ENCODE measurements at places on chromosomes 5 and 9.

- no peak for DNase-seq
These were observed 154.2 kb downstream of the GAPVD1 start for GRCh38 chr9:125415583-125416460.

- DNase-seq: no peak
These were observed 708.7 kb downstream of the CDH9 start for GRCh38 chr5:26329562-26330189.

- DNase-seq: no peak
These were observed 29.6 kb upstream of the ERAP1 start for GRCh38 chr5:96837303-96837702.

GRCh38 chr9:19030899-19031298 is 2.1 kb downstream of the SAXO1 start:
- no peak for DNase-seq

DNA sequence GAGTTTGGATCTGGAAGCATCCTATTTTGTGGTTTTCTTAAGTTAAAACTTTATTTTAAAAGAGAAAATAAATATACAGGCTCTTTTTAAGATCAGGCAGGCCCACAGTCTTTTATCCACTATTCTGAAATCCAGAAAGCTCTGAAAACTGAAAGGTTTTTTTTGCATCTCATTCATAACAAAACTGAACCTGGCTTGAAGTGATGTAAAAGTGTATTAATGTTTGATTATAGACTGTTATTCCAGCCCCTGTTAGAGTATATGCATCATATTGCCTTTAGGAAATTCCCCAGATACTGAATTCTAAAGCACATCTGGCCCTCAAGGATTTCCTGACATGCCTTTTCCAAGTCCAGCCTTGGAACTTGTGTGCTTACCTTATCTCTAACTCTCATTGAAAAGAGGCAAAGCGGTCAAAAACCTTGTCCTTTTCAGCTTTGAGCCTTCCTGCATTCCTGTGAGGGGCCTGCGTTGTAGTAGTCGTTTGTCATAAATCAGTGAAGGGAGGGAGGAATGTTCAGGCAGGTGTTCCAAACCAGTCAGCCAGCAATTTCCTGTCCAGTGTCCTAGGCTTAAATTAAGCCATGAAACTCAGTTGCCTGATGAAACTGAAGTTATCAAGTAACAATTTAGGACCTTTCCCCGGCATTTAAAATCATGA is 110.4 kb downstream of the TLE4 start:
- no peak for DNase-seq

Data from activated T-helper 9 cell treated with anti-CD3 and anti-CD28 coated beads, Interleukin-2, amount 50 U/mL, for 16 hours (primary cell).